ENCODE measurements at places on chromosomes 5 and 9.

DNA sequence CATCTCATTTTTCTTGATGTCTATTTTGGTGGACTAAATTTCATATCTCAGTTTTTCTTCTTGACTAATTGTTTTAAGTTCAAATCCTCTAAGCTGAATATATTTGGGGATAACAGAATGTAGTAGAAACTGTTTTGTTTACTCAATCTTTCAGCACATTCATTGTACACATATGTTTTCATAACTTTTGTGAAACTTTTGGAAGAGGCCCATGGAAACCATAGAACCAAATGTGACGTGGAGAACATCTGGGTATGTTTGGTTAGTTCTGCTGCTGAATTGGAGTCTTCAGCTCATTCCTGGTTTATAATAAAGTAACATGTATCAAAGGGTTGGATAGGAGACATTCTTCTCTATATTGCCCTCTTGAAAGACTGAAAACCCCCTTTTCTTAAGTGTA lies 88.4 kb downstream of the CCDC171 start:
- DNase-seq = no peak

DNA sequence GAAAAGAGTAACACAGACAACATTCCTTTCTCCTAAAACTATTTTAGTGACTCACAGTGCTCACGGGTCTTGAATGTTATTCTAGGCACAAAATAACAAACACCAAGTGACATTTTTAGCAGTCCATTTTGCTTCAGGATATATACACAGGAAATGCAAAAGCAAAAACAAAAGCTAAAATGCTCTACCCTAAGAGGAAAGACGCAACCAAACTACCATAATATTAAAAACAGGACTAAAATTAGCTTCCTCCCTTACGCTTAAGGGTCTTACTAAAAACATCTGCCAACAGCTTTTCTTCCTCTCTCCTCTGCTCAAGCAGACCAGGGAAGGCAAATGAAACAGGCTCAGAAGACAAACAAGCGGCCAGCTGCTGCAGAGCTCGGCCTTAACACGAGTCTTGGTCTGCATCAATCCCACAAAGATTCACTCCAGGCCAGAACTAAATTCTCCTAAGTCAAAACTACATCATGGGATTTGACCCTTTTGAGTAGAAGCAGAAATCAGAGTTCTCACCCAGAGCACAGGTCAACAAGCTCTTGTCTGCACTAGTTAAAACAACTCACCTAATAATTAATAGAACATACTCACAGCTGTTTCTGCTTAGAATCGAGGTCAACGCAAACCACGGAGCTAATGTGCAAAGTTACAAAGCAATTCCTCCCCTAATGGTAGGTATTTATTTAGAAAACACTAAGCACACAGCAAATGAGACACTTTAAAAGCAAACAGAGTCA lies 62.3 kb downstream of the RAPGEF1 start:
- no peak for DNase-seq

DNA sequence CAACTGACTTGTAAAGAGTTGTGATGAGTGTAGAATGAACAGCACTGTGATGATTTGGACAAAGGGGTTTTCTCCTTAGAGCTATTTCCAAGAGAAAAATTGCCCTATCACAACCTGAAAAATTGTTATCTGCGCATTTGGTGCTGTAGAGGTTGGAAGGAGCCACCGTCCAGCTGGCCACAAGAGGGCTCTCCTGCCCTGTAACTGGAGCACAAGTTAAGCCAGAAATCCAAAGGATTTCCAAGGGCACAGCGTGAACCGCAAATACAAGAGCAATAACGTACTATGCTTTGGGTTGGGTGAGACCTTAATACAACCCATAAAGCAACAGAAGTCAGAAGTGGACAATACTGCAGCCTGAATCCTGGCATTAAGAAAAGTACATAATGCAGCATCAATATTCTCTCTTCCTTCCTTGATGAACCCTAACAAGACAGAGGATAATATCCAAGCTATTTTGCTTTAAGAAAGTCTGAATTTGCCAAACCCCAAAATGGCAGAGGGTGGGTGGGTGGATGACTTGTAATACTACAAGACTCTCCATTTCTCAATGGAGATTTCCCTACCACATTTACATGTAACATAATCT lies 56.8 kb upstream of the SMIM32 start:
- DNase-seq = no peak

GRCh38 chr5:84378961-84379360 lies 5.7 kb downstream of the EDIL3 start:
- DNase-seq = no peak

- DNase-seq = no peak
Observed at GRCh38 chr9:137865581-137866145, 11.9 kb upstream of the CACNA1B start.

- no peak for DNase-seq
Observed at GRCh38 chr5:146877178-146877681, 1.3 kb downstream of the PPP2R2B start.

GRCh38 chr5:66894480-66895240 lies 298.5 kb downstream of the MAST4 start:
- no peak for DNase-seq

- DNase-seq = no peak
Observed at GRCh38 chr5:10576121-10576789, 12.4 kb downstream of the ANKRD33B start.

DNA sequence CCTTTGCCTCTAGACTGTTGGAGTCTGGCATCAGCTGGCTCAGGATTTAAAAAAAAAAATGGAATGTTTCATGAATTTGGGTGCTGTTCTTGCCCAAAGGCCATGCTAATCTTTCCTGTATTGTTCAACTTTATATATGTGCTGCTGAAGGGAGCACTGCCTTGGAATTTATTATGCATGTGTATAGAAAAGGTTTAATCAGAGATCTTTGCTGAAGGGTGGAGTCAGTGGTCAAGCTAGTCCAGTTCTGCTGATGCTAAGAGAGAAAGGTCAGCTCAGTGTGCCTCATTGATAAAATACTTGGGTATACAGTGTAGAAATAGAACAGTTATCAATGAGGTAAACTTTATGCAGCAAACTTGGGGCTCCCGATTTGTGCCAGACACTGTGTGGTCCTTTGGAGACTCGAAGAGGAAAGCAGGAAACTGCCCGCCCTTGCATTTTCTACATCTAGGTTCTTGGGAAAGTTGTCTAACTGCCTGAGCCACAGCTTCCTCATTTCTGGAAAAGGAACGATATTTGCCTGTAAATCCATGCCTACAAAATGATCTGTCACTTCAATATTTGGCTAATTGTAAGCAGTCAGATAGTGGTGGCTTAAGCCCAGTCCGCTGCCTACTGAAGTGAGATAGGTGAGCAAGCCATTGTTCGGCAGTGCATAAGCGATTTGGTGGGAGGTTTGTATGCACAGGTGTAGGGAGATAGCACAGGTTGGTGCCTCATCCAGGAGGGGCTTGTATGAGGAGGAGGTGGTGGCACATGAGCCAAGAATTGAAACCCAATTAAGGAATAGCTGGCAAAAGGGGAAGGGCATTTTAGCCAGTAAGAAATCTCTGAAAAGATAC lies 29.2 kb upstream of the GTF2H2C start:
- no peak for DNase-seq

DNA sequence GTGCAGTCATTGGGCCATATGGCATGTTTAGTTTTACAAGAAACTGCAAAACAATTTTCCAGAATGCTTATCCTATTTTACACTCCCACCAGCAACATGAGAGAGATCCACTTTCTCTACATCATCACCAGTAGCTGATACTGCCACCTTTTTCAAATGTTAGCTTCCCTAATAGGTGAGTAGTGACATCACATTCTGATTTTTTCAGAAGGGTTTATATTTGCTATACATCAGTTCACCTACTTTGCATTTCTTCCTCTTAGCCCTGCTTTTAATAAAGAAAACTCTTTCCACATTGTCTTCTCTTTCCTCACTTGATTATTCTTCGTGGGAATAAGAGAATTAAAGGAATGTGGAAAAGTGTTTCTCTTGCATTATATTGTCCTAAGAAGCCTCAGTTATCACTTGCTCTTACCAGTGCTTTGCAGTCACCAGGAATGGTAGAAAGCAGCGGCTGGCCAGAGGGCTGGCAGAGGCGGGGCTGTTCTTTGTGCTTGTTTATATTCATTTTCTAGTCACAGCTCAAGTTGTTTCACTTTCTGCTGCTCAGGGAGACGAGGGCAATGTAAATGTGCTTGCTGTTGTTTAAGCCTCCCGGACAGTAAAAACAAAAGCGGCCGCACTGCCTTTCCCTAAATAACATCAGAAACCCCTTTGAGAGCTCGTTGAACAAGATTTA lies 164.8 kb downstream of the HSD17B3 start:
- DNase-seq = no peak

DNA sequence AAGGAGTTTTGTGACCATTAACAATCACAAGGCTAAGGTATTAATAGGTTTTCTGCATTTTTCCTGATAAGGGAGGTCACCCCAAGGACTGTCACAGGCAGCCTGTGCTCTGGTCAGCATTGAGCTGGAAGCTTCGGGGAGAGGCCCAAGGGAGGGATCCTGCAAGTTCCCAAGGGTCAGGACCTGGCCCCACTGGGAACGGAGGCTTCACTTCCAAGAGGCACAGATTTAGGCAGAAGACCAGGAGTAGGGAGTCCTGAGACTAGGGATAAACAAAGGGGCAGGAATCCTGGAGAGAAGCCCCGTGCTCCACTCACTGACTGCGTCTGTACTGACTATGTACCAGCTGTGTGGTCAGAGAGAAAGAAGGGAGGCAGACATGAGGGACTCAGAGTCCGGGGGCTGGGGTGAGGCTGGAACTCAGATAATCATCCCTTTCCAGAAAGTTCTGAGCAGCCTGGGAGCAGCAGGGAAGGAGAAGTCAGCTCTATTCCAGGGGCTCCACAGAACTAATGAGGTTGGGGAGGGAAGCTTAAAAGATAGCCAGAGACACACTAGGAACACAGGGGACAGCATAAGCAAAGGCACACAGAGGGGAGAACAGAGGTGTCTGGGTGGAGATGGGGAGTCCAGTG lies 37.8 kb downstream of the B4GALT1 start:
- no peak for DNase-seq

GRCh38 chr5:159286420-159287035 lies 23.4 kb downstream of the UBLCP1 start:
- peak; percentile 21 for DNase-seq

- no peak for DNase-seq
Observed at GRCh38 chr5:14268738-14269137, 125.6 kb downstream of the TRIO start.

GRCh38 chr5:150261231-150261630 lies 28.3 kb downstream of the CAMK2A start:
- DNase-seq = no peak

- DNase-seq = no peak
Observed at GRCh38 chr5:57903458-57903857, 420.8 kb upstream of the ACTBL2 start.

DNA sequence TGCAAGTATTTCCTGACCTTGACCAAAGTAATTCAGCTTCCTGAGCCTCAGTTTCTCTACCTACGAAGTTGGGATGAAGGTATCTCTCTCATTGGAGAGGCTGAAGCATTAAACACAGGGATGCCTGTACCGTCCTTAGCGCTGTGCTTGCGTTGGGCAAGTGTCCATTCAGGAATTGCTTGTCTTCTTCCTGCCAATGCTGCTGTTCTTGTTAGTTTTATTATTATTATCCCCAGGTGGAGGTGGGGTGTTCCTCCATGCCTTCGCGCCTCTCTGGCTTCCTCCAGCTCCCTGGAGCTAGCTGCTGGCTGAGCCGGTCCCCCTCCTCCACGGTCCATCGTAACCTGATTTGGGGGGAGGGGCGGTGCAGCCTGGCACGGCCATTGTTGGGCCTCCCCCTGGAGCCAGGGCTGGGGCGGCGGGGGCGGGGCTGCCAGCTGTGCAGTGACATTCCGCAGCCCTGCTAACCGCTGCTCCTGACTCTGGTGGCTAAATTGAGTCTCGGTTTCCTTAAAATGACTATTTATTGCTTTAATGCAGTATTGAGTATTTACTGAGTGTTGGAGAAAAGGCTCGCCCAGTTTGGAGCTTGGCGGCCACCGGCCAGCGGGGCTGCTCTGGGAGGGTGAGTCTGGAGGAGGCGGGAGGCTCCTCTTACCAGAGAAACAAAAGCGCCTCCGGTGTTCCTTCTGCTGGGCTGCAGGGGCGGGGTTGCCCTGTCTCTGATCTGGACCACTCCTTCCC lies 51.3 kb downstream of the LMX1B start:
- DNase-seq = no peak

GRCh38 chr9:109176386-109176785 lies 9.3 kb upstream of the FRRS1L start:
- DNase-seq = no peak

DNA sequence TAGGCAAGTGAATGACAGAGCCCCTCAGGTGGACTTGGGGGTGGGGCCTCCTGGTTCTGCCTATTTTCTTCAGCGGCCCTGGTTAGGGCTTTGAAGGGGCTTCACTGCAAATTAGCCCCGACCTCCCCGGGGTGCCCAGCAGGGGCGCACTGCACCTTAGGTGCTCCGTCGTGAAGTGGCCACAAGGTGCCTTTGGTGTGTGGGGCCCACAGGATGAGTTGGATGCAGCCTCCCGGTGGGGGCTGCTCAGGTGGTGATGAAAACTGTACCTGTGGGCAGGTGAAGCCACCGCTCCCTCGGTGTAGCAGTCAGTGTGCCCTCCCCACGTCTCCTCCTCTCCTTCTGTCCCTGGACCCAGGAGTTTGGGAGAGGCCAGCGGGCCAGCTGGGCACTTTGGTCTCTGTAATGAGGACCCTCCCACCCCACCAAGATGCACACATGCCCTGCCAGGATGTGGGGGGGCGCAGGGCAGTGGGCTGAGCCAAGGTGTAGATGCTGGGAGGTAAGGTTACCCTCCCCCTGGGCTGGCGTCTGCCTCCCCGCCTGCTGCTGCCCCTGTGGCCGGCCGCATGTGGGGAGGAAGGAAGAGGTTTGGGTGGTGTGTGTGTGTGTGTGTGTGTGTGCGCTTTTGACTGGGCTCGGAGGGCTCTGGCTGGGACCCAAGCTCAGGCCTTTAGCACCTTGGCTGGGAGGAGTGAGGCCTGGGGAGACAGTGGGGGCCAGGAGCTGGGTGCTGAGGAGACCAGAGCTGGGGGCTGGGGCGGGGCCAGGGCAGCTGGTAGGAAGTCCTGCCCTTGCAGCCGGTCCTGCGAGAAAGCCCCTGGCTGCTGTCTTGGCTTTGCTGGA lies 55.6 kb downstream of the RXRA start:
- no peak for DNase-seq

All from NCI-H2081 treated with DMSO at 0.1 percent for 48 hours (cell line).